ENCODE measurements at places on chromosomes 2 and 18. TPM values are rescaled to one million over a fixed set of nuclear protein-coding genes. Genes with fewer than 3 reads are reported as not detected.

- DNase-seq: no peak
Measured at GRCh38 chr2:133476931-133477615, 91.2 kb downstream of the NCKAP5 start.

- DNase-seq: no peak
Measured at GRCh38 chr2:38164881-38165280, 88.9 kb upstream of the CYP1B1 start.

DNA sequence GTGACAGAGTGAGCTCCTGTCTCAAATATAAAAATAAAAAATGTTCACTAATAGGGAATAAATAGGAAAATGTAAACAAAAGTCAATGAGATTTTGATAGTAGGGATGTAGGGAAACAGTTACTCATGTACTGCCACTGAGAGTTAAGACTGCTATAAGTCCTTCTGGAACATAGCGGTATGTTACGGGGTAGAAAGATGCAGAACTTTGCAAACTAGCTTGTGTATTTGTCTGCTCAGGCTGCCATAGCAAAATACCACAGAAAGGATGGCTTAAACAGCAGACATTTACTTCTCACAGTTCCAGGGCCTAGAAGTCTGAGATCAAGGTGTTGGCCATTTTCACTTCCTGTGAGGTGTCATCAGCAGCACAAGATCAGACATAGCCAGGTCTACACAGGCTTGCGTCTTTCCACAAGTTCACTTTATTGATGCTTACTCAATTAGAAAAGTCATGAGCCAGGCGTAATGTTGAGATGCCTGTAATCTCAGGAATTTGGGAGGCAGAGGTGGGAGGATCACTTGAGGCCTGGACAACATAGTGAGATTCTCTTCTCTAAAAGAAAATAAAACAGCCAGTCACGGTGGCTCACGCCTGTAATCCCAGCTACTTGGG lies 8.8 kb downstream of the TXNDC2 start:
- DNase-seq: no peak

The DGUOK gene
- 98.0 TPM for total RNA-seq

DNA sequence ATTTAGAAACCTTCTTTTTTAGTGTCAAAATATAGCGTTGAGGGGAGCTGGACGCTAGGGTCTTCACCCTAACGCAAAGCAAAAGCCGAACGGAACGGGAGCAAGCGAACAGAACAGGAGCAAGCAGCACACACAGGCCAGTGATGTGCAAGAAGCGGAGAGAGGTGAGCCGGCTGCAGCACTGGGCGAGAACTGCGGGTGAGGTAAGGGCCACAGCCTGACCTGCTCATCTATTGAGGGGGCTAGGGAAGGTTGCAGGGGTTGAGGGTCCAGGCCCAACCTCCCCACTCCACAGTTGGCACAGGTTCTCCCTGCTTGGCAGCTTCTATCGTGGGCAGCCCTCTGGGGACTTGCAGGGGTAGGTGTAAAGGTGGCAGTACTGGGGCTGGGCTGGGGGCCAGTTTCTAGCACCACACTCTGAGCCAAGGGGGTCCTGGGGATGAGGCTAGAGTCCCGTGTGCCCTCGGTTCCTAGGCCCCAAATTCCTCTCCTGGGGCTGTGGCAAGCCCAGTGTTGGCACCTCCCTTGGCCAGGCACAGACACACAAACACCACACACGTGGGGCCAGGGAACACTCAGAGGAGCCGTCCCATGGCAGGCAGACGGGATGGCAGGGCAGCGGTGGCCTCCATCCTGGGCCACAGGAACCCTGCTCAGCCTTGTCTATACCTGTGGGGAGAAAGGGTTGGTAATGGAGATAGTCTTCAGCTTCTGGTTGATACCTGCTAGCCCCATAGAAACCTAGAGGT lies 1.2 kb upstream of the ABCB6 start:
- DNase-seq: no peak

The CRACDL gene
- 0.32 TPM for total RNA-seq

The SERPINE2 gene
- total RNA-seq: 28.8 TPM

Data from activated T-helper 1 cell treated with anti-CD3 and anti-CD28 coated beads, Interleukin-12 subunit alpha, Interleukin-12 subunit beta, Interleukin-2, Interleukin-4 antibody, amounts not matched to agents 30 ng/mL and 10 ng/mL and 1 ng/mL, durations not matched to agents 14 hours and 24 hours and 36 hours (primary cell).